ENCODE measurements at places on chromosomes 3 and 15.

DNA sequence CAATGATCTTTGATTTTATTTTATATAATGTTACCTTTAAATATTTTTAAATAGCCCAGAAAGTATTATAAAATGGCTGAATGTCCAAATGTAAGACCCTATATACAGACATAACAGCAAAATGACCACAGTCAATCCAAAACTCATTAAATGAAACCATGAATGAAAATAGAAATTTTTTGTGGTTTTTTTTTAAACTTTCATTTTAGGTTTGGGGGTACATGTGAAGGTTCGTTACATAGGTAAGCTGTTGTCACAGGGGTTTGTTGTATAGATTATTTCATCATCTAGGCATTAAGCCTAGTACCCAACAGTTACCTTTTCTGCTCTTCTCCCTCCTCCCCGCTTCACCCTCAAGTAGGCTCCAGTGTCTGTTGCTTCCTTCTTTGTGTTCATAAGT, 108.8 kb downstream of the FAIM start:
- DNase-seq = no peak

DNA sequence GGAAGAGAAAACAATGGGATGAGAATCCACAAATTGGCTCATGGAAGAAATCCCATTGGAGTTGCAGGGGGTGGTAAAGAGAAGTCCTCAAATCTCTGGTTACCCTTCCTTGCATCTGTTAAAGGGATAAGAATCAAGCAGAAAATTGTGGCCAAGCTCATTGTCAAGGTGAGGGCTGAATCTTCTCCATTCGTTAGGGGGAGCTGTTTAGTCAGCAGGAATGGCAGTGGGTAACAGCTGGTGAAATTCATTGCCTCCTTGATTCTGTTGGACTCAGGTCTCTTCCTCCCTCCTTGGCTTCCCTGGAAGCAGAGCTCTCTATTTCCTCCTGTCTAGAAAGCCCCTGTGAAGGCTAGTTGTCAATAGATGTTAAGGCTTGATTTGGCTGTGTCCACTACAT, 343.1 kb upstream of the SEMA6D start:
- DNase-seq = no peak

DNA sequence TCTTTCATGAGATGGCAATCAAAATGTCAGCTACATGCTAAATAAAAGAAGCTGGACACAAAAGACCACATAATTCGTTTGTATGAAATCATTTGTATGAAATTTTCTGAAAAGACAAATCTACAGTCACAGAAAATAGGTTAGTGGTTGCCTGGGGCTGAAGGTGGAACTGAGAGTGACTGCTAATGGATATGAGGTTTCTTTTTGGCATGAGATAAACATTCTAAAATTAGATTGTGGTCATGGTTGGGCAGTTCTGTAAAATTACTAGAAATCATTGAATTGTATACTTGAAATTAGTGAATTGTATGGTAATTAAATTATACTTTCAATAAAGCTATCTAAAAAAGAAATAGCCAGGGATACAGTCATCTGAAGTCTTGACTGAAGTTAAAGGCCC, 2.7 kb upstream of the DMXL2 start:
- no peak for DNase-seq

DNA sequence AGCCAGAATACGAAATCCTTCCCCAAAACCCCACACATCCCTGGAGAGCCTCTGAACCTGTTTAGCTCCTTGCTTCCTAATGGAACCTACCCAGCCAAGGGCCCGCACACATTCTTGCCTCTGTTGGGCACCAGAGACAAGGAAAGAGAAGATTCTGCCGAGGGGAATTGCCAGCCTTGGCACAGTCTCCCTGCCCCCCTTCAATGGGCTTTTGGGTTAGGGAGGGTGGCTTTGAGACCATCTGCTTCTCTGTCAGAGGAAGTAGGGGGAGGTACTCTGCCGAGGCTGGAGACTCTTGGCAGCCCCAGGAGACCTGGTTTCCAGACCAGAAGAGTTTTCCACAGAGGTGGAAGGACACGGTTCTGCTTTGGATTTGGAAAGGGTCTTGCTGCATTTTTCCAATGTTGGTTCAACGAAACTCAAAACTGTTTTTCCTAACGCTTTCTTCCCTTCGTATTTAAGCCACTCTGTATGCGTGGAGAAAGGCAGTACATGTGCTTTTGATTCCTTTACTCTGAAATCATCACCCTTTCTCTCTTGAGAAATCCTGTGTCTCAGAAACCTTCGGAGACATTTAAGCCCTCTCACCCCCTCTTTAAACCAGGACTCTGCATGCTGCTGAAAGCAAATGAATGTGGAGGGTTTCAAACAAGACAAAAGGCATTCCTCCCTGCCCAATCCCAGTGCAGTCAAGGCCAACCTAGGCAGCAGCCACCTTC, 78.8 kb upstream of the PRR23C start:
- no peak for DNase-seq

DNA sequence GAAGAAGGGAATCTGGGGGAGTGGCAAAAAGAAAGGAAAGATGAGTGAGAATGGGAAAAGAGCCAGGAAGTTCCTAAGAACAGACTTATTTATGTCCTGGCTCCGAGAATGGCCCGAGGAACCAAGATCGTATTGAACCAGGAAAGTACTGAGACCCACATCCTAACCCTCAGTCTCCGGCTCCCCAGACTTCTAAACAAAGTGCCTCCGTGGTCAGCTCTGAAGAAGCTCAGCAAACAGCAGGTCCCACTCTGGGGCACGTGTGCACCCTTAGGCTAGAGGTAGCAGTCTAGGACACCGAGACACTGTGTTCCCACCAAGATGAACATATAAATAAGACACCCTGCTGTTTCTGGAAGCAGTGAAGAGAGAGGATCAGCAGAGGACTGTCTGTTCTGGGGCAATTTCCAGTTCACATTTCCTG, 307.4 kb downstream of the NTRK3 start:
- no peak for DNase-seq
